ENCODE measurements at places on chromosomes 7 and 10.

DNA sequence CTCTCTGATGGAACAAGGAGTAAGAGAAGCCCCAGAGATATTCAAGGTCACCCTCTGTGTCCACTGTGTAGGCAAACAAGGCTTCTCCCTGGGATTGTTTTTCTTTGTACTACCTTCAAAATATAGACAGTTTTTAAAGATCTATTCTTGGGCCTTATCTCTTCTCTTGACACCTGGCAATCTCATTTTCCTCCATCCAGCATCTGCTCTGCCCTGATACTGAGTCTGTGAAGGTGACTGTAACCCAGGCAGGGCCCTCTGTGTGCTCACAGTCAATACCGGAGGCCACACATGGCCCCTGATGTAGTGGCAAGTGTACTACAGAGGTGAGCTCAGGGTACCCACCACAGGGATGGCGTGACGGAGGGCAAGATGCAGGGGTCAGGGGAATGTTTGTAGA, 221.1 kb downstream of the SNX10 start:
- DNase-seq: no peak

- DNase-seq: no peak
Observed at GRCh38 chr7:99340659-99341058, 15.0 kb downstream of the ARPC1A start.

- DNase-seq: no peak
Observed at GRCh38 chr10:44044549-44044948, 340.3 kb downstream of the CXCL12 start.

- DNase-seq: no peak
Observed at GRCh38 chr10:12700557-12700874, 301.0 kb downstream of the CCDC3 start.

- DNase-seq: no peak
Observed at GRCh38 chr10:11446864-11447263, 164.6 kb downstream of the USP6NL start.

- DNase-seq: no peak
Observed at GRCh38 chr7:19915596-19915995, 142.2 kb upstream of the TMEM196 start.

DNA sequence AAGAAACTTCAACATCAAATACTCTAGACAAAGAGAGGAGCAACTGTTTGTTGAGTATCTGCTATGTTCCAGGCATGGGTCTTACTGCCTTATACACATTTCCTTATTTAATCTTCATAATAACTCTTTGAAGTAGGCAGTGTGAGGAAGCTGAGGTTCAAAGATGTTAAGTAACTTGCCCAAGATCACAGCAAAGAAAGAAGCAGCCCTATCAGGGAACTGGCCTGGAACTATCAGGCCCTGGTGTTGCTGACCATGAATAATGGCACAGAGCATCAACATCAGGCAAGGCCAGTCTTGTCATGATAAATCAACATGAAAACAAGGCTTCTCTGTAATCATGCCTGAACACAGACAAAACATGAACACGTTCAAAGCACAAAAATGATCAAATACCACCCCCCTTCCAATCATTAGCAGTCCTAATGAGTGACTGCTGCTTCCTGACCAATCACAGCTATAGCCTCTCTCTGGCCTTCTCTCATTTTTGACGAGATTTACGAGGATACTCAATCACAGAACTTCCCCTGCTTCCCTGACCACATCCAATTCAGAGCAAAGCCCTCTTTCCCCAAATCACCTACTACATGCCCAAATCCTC, 2.3 kb downstream of the GSDME start:
- no peak for DNase-seq

DNA sequence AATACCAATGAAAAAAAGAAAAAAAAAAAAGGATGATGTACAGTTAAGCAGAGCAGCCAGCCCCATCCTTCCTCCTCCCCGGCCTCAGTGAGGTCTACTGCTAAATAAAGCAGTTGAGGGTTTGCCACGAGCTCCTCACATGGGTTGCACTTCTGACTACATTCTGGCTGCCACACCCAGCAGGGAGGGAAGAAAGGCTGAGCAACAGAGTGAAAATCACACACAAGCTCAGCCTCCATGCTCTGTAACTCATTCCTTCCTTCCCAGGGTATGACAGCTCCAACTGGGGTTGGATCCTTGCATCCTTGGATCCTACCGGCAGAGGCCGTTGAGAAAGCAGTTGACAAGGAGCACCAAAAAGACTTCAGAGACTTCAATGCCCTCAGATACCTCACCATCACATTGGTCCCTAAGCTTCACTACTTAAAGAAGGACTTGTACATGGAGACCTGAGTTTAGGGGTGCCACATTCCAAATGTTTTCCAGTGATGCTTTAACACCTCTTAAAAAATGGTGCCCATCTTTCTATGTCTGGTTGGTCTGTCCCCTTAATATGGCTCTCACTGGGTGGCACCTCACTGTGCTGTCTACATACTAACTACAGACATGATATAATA, 52.9 kb upstream of the PIK3CG start:
- DNase-seq: no peak

- DNase-seq: no peak
Observed at GRCh38 chr7:157767506-157768197, 430.8 kb downstream of the DNAJB6 start.

- DNase-seq: no peak
Observed at GRCh38 chr7:71828361-71828760, 583.8 kb downstream of the CALN1 start.

- no peak for DNase-seq
Observed at GRCh38 chr10:13848520-13849445, 262.0 kb downstream of the PRPF18 start.

DNA sequence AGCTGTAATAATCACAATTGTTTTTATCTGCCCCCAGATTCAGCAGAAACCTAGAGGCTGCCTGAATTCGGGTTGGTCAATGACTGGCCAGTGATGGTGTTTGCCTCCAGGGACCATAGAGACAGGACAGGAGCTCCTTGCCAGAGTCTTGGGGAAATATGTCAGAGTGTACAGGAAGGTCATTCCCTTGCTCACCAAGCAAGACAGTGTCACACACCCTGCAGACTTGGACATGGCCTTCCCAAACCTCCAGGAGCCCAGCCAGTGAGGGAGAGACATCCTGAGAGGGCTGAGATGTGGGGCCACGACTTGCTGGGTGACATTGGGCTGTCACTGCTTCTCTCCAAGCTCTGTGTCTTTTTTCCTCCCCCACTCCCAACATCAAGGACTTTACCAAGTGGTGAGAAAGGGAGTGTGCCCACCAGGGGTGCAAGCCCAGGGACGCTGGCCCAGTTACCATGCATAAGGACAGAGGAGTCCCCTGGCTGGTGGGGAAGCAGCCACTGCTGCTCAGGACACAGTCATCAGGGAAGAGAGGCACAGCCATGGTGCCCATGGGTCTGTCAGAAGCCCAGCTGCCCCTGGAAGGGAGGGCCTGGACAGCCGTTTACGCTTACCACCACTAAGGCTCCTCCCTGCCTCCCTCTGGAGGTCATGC, 25.3 kb upstream of the C10orf53 start:
- DNase-seq: no peak

DNA sequence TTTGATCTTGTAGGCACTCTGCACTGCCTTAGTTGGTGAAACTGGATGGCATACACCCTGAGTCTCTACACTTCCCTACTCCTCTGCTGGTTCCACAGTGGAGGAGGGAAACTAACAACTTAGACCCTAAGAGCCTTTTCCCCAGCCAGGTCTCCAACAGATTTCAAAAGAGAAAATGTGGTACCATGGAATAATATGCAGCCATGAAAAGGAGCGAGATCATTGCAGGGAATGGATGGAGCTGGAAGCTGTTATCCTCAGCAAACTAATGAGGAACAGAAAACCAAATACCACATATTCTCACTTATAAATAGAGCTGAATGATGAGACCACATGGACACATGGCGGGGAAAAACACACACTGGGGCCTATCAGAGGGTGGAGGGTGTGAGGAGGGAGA, 36.3 kb upstream of the CCDC3 start:
- no peak for DNase-seq

Measured in GM19239 (cell line).